Stimulated activated CD8-positive, alpha-beta memory T cell treated with anti-CD3 and anti-CD28 coated beads, Interleukin-7, amount 100 ng/mL, for 1 hour (primary cell): ENCODE measurements at places on chromosomes 12 and 14.

DNA sequence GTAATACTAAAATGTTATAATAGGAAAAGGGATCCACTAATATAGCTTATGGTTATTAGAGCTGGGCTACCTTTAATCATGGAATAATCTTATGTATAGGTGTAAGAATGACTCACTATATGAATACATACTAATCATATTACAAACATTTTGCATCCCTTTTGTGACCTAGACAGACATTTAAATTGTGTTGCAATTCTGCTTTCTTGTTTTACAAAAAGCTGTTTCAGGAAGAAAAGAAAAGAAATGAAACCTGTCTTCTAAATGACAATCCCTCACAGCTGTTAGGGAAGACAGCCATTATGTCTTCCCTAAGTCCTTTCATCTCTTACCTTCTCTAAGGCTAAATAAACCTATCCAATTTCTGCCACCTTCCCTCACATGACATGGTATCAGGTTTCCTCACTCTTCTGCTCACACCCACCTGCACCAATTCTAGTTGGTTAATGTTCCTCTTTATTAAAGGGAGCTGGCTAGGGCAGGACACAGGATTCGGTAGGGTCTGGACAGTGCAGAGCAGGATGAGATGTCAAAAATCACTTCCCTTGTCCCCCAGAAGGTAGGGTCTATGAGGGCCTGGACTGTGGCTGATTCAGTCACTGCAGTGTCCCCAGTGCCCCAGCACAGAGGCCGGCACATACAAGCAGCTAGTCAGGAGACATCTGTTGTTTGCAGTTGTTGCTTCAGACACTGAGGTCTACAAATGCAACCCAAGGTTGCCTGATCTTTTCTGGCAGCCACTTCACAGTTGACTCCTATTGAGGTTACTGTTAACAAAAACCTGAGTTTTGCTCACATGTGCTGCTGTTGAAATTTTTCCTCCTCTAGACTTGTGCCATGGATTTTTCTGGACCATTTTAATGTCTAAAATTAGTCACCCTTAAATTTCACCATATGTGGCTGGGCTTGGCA lies 3.7 kb downstream of the DHRS7 start:
- no peak for DNase-seq

- no peak for DNase-seq
Observed at GRCh38 chr12:101772012-101772775, 32.9 kb upstream of the SYCP3 start.

GRCh38 chr14:61884711-61885110 lies 122.5 kb downstream of the SNAPC1 start:
- DNase-seq, result no peak

DNA sequence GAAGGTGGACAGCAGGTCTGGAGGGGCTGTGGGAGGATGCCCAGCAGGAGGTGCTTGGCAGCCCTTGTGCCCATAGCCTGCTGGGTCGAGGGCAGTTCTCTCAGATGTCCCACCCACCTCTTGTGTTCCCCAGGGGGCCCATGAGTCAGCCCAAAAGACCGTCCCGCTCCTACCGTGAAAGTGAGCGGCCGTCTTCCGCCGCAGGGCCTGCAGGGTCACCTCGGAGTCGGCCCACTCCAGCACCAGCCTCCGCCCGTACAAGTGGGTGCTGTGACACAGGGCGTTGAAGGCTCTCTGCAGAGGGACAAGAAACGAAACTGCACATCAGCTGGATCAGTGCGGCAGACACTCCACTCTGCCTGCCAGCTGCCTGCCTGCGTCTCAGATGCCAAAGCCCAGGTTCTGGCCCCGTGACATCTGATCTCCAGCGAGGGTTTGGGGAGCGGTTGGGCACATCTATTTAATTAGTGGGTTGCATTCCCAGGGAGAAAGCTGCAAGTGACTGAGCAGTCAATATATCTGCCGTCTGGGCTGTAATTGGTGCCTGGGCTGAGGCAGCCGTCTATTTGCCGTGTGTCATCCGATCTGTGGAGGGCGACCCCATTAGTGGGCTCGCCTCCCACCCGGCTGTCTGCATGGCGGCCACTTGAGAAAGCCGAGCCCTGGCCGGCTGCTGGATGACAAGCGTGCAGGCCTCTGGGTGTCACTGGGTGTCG lies 121.5 kb downstream of the RBM19 start:
- DNase-seq, result no peak

DNA sequence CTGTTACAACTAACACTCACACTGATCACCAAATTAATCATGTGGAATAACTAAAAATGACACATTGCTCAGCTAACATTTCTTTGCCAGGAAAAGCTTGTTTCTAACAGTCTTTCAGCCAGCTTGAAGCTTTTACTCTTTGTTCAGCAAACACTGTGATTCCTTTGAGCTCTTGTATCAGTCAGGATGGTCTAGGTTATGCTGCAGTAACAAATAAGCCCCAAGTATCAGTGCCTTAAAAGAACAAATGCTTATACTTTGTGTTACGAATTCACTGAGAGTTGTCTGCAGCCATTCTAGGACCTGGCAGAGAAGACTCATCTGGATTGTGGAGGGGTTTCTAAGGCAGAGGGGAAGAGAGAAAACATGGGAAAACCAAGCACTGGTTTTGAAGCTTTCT lies 47.6 kb upstream of the PIWIL1 start:
- no peak for DNase-seq

DNA sequence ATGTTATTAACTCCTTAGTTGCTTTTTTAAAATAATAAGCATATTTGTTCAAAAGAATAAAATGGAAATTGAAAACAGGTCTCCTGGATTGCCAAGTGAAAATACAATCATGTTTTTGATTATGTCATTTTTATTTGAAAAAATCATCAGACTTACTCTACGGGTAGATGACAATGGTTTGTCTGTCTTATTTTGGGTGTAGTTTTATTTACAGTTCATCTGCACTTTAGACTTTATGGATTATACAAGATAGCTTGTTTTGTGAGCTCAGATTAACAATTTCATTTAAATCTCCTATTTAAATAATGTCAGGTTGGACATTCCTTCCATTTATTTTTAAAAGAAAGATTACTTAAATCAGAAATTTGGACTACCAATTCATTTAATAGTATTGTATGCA lies 14.8 kb downstream of the TMEM260 start:
- no peak for DNase-seq

DNA sequence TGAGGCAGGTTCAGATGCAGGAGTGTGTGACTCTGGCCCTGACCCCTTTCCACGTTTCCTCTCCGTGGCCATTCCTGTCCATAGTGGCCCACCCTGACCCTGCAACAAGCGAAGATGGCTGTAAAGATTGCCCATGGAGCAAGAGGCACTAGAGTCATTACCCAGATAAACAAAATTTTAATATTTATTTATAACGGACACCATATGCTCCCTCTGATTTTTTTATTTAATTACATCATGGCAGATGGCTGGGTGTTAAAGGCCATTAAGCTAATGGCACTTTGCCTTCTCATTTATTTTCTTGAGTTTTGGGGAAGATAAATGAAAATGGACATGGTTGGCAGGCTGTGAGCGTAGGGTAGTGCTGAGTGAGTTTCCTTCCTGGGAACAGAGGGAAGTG lies 58.7 kb downstream of the WSCD2 start:
- DNase-seq, result no peak

DNA sequence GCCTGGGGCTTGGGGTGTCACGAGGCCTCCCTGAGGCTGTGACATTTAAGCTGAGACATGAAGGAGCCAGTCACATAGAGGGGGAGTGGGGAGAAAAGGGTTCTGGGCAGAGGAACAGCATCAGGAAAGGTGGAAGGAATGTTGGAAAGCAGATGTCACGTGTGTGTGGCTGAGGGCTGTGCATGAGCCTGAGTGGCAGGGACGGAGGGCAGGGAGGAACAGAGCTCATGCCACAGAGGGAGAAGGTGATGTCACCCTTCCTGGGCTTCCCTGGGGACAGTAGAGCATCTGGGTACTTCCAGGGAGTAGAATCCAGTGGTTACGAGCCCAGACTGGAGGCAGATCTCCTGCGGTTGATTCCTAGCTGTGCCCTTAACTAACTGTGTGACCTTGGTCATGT lies 32.0 kb upstream of the JDP2 start:
- no peak for DNase-seq

GRCh38 chr12:110775997-110776396 lies 33.3 kb upstream of the PPP1CC start:
- DNase-seq, result no peak

GRCh38 chr14:23801766-23802165 lies 151.8 kb upstream of the DHRS4 start:
- DNase-seq, result no peak

- DNase-seq, result no peak
Observed at GRCh38 chr12:95114766-95115405, 41.5 kb upstream of the NR2C1 start.

GRCh38 chr14:60102389-60102788 lies 10.7 kb downstream of the PCNX4 start:
- DNase-seq, result no peak

DNA sequence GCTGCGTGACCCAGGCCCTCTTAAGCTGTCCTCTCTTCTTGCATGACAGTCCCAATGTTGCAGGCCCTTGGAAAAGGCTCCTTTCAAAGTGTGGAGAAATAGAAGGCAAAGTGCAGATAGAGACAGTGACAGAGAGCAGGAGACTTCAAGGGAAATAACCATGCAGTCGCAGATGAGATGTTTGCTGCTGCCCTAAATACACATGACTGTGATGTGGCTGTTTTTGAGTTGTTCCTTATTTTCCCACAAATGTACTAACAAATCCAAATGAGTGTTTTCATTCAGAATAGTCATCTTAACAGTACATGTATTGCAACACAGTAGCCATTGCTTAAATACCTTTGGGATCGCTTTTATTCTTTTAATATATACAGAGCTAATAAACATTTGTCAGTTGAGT lies 101.6 kb downstream of the SLC15A5 start:
- no peak for DNase-seq

DNA sequence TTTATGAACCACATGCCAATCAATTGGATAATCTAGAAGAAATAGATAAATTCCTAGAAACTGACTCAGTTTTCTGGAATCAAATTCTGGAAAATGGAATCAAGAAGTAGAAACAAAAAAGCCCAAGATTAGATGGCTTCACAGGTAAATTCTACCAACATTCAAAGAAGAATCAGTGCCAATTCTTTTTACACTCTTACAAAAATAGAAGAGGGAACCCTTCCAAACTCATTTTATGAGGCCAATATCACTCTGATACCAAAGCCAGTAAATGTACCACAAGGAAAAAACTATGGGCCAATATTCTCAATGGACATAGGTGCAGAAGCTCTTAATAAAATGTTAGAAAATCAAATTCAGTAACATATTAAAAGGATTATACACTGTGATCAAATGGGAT lies 35.7 kb upstream of the MYRFL start:
- no peak for DNase-seq
